ENCODE measurements at places on chromosomes 5 and 9. TPM values are rescaled to one million over a fixed set of nuclear protein-coding genes. Genes with fewer than 3 reads are reported as not detected.
A peak's percentile ranks its signal among the peaks of the same experiment; 100 is the strongest.

PCSK1 gene
- 0.11 TPM for total RNA-seq

AHRR gene
- 0.33 TPM for total RNA-seq

SPDL1 gene
- total RNA-seq, result 3.8 TPM

DNA sequence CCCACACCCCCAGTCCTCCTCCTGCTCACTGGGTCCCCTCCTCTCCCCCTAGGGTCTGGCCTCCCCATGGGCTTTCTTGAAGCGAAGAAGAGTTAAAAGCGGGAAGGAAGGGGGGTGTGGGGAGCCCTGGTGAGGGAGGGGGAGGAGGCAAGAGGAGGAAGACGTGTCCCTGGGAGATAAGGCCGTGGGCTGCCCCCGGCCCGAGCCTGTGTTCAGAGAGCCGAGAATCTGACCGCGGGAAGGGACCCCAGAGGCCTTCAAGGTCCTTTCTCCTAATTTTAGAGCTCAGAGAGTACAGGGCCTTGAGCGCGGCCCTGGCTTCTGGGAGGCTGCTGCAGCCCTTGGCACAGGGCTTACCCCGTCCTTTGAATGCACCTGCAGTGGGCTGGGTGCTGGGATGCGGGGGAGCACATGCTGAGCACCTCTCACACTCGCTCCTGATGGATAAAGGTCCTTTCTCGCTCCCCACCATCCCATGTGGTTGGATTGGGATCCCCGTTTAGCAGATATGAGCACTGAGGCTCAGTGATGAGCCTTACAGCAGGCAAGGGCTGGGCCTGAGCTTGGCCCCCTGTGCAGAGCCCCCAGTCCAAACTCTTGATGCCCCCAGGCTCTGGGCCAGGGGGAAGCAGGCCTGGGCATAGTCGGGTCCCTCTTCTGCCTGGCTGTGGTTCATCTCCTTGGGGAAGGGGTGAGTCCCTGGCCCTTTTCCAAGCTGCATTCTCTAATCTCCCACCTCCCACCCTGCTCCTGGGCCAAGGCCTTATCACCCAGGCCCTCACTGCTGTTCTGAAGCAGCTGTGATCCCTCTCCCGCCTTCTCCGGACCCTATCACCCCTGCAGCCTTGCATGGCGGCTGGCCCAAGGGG, 5.9 kb downstream of the GFI1B start:
- DNase-seq, result no peak

DNA sequence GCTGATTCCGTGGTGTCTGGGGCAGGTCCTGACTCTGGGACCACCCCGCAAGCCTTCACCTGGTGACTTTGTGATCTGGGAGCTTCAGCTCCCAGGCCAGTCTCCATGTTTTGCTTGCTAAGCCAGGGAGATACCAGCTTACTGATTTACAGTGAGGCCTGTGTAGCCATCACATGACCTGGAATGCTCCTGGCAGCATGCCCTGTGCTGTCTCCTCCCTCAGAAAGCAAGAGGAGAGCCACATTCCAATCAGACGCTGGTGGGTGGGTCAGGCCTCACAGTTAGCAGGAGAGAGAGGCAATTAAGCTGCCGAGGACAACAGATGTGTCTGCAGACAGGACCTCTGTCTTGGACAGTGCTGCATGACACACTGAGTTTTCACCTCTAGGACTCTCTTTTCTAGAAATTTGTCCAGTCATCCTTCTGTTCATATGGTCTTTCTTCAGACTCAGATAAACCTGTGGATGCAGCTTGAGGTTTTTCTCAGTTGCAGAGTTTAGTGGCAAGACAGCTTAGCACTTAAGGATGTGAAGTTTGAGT, 24.4 kb upstream of the GRPEL2 start:
- no peak for DNase-seq

DNA sequence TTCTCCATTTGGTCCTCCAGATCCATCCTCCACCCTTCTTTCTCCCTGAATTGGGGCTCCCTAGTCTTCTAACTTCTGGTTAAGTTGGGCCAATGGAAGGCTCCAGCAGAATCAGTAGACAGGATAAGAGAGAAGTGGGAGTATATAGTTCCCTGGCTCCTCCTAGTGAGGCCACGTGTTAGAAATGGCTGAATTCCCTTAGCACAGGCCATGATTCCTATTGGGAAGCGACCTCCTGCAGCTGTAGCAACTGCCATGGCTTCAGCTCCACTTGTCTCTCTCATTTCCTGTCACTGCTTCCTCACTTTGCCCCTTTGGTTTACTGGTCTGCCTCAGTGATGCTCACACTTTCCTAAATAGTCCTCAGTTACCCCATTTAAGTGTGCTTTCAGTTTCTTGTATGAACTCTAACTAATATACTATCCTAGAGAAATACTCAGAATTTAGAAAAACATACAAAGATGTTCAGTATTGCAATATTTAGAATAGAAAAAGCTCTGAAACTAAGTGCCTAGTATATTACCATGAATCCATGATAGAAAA, 104.8 kb upstream of the SMARCA2 start:
- DNase-seq, result no peak

DNA sequence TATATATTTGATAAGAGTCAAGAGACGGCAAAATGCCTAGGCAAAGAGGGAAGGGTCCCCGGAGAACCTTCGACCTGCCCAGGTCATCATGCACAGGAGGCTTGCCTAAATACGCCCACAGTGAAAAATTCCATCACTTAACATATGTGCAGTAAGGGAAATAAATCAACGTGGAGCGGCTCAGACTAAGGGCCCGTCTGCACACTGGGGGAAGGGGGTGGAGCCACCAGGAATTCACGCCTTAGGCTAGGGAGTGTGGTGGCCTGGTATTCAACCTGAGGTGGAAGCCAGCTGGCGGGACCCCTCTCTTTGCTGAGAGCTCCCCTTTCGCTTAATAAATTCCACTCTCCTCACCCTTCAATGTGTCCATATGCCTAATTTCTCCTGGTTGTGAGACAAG, 8.3 kb downstream of the PTBP3 start:
- no peak for DNase-seq

DNA sequence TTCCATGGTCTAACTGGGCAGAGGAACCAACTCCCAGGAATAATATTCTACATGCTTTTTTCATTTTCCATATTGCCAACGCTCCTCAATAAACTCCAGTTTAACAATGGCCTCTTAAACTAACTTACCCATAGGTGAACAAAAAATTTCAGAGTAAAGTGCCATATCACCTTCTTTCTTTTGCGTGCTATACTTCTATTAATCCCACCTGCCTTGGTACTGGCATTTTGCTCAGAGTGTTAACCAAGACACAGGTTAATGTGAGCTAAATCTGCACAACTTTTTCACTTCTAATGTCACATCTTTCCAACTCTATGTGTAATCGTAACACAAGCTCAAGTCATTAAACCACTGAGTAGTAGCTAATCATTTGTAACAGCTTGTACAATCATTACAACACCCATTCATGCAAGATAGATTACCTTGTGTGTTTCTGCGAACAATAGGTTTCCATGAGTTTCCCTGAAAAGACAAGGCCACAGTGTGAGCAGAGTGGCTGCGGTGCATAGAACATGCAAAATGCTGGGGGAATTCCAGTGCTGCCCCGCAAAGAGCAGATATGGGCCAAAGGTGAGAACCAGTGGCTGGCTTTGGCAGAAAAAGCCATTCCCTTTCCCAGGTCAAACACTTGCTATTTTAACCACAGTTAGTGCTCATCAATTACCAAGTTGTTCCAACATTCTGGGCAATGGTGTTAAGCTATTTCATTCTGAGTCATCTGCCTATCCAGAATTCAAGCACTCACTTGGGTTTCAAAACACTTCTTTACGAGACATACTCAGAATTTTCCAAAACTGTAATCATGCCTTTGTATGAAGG, 42.8 kb downstream of the TIMD4 start:
- no peak for DNase-seq

DNA sequence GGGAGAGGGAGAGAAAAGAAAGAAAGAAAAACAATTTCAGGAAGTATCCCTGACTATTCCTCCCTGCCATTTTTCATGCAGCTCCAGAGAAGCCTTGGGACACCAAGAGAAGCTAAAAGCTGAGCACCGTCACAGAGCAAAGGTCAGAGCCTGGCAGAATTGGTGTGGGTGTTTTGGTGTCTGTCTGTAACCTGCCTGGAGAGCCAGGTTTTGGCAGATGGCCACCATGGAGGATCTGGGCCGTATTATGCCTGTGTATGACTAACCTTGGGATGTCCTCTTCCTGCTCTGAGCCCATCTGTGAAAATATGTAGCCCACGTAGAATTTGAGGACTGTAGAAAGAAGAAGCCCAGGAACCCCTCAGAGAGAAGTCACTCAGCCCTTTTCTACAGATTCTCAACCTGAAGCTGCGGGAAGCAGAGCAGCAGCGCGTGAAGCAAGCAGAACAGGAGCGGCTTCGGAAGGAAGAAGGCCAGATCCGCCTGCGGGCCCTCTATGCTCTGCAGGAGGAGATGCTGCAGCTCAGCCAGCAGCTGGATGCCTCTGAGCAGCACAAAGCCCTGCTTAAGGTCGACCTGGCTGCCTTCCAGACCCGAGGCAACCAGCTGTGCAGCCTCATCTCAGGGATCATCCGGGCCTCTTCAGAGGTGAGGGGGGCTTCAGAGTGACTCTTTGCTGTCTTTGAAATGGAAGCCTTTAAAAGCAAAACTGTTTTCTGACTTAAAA, 18.8 kb downstream of the GLE1 start:
- no peak for DNase-seq

DNA sequence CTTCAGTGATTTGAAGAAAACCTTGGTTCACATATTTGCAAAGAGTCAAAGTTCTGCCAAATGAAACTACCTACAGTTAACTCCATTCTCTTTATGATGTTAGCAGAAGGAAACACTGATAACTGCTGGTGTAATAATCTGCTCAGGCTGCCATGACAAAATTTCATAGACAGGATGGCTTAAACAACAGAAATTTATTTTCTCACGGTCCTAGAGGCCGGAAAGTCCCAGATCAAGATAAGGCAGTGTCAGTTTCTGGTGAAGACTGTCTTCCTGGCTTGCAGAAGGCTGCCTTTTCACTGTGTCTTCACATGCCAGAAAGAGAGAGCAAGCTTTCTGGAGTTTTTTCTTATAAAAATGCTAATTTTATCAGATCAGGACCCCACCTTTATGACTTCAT, 102.4 kb upstream of the PARP8 start:
- DNase-seq, result no peak

GRCh38 chr5:155461304-155461703, 447.7 kb downstream of the KIF4B start:
- DNase-seq, result peak; percentile 72

GRCh38 chr5:136018814-136019783, 9.7 kb upstream of the TGFBI start:
- DNase-seq, result no peak

DNA sequence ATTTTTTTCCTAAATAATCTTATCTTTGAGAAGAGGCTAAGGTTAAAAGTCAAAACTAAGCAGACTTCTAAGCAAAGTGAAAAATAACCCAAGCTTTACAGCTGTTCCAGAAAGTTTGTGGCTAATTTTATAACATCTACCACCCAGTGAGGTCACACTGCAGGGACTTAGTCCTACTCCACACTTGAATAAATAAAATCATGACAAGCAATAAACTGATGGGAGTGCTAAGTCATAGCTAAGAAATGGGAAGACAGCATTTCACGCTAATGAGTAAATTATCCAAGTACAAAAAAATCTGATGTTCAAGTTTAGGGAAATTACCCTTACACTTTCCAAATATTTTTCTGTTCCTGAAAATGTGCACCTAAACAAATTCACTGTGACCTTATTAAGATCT, 47.7 kb downstream of the ZNF608 start:
- DNase-seq, result no peak

DNA sequence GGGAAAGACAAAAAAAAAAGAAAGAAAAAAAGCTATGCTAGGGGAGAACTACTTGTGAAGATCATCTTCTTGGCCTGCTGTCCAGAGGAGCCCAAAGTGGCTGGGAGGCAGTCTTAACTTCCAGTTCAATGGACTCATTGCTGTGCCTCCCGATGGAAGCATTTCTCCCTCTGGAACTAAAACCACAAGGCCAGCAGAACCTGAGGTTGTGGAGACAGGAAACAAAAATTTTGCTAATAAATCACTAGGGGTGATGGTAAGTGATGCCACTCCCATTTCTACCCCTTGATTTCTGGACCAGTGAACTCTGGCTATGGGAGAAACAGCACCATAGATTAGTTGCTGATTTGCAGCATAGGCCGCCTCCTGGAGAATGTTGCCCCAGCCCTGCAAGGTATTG, 123.4 kb upstream of the NFIL3 start:
- no peak for DNase-seq

- DNase-seq, result no peak
Measured at GRCh38 chr9:107214915-107215314, 68.2 kb upstream of the RAD23B start.

DNA sequence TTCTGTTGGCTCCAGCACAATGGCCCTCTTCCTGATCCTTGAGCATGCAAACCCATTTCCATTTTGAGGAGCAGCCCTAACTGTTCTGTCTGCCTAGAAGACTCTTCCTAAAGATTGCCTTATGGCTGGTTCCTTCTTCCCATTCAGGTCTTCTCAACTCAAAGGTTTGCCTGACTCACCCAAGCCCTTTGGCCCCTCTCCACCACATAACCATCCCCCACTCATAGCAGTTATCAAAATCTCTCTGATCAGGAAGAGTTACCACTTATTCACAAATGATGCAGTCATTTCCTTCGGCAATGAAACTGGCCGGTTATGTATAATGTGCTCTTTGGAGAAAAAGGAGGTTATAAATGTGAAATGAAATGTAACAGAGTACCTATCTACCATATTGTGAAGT, 8.9 kb upstream of the POU4F3 start:
- no peak for DNase-seq

- no peak for DNase-seq
Measured at GRCh38 chr9:108477529-108478006, 378.2 kb downstream of the ACTL7B start.

DNA sequence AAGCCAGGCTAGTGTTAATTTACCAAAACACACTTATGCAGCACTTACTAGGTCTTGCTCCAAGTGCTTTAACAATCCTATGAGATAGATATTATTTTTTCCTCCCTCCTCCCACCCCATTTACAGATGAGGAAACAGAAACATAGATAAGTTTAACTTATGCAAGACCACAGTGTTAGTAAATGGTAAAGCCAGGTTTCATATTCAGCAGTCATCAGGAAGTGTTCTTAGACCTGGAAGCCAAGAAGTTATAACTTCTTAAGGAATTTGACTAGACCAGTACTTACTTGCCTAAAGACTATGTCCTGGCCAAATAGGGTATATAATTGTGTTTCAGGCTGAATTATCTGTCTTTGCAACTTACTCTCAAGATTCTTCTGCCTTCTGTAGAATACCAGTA, 15.9 kb downstream of the ABHD17B start:
- no peak for DNase-seq

DNA sequence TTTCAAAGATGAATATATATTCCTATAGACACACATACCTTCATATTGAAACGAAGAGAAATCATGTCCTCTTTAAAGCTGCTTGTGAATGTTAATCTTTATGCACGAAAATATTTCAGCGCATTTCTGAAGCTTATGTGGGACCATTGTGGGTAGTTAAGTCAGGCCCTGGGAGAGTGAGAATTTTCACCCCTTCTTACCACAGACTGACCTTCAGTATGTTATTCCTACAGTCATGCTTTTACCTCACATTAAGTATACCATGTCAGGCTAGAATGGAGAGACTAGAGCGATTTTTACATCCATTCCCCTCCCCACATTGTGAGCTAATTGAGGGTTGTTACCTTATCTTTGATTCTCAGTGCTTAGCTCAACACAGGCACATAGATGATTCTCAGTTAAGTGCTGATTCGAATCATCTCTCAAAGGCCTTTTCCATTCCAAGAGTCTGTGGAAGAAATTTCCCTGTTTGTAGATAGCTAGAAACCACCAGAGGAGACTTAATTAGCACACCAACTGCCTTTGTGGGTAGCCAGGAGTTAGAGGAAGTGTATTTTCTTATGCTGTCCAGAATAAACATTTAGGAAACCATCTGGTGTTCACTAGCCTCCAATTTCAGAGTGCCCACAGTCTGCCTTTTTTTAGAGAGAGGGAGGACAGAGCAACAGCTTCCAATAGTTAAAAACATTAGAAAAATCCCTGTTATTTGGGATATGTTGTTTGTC, 110.5 kb downstream of the MEGF10 start:
- no peak for DNase-seq
